ENCODE measurements at places on chromosomes 1 and 21.

DNA sequence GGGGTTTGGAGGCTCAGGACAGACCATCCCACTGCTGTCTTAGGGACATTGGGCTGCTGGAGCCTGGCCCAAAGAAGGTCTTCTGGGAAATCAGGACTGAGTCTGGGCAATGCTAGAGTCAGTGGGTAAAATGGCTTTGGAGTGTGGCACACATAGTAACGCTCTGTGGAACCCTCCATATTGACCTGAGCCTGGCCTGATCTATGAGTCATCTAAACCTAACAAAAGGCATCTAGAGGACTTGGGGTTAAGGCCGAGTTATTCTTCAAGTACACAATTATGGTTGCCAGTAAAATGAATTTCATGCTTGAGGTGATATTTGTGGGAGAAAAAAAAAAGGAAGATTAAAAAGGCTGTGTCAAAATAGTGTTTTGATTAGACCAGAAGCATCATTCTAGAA is 77.7 kb downstream of the ST6GALNAC5 start:
- DNase-seq, result no peak

DNA sequence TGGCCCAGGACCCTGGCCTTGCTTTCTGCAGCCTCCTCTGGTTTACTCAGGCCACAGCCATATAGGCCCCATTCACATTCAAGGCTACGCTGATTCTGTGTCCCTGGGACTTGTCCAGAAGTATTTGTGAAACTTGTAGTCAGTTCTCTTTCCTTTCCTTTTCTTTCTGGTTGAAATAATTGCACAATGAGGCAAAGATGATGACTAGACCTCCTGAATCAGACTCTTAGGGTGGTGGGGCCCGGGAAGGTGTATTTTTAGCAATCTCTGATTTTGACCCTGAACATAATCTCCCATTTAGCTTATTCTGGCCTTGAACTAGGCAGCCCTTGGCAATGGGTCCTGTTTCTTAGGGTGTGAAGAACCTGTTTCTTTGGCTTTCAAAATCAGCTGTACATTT is 39.9 kb downstream of the STUM start:
- no peak for DNase-seq

DNA sequence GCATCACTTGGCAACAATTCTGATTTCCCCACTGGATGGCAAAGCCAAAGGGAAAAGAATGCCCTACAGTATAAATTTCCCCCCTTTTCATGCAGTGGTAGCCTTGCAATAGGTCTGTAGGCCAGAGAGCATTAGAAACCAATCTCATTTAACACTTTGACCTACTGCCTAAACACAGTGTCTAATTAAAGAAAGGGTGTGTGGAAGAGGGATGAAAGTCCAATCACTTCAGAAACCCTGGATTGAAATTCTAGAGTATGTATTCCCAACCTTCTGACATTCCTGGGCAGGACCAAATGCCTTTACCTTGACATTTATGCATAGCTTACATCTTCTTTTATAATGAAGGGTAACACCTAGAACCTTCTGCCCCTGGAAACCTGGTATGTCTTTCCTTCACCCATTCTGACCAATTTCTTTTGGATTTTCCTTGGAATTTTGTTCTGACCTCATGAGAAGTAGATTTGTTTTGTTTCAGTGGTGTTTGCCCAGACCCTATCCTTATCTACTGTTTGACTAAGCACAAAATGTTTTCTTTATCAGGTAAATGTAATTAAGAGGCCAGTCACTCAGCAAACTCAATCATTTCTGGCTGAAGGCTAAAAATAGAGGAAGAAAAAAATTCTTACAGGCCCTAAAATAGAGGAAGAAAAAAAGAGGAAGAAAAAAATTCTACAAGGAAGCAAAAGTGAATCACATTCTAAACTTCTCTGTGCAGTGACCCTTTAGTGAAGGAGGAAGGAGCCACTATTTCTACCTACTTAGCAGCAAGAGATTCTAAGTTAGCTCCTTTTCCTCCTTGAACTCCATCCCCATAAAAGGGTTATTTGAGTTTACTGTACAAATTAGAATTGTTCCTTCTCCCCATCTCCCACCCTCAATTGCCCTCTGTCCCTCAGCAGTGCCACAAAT is 129.5 kb upstream of the DSCAM start:
- DNase-seq, result no peak

DNA sequence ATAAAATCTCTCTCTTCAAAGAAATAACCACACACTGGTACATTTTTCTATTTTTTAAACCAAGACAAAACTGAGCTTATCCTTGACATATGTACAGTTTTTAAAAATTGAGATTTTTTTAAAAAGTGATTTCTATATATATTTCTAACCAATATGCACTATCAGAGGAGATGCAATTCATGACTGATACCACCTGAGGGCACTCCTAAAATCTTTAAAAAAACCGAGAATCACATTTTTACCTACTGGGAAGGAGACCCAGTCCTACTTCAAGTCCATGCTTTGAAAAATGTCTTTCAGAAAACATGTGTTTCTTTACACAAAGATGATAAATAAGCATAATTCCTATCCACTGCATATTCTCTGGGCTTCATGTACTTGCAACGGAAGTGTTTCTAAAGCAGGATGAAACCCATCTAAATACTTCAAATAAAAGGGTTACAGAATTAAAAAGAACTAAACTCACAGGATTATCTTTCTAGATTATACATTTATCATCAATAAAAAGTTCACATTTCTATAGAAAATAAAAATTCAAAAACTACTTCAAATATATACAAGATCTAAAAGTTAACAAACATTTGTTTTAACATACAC is 98.6 kb downstream of the ENAH start:
- DNase-seq, result peak; percentile 30

- no peak for DNase-seq
These were observed 19.8 kb upstream of the TAS1R2 start for GRCh38 chr1:18879215-18879790.

GRCh38 chr1:115761601-115762302 is 6.8 kb downstream of the CASQ2 start:
- no peak for DNase-seq

DNA sequence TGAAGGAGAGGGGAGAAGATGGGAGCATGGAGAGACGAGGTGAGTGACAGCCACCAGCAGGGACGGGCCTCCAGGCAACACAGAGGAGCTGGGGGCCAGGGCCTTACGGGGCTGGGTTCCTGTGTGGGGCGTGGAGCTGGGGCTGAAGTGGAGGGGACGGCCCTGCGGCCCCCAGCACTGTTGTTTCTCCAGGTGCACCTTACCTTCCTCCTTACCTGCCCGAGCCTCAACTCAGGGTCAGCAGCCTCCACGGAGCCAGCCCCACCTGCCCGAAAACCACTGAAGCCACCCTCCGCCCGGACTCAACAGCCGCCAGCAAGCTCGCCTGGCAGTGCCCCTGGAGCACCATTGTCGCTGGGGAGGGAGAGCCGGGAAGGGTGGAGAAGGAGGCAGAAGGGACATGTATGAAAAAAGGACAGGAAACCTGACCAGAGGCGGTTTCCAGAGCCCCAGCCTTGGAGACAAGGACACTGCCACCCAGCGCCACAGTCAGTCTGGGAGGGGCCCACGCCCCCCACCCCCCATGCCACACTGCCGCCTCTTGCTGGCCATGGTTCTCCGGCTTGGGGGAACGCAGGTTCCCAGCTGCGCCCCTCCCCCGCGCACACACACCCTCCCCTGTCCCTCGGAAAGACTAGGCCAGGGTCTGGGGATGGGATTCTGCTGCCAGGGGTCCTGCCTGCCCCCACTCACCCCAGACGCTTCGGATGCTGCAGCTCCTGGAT is 10.6 kb downstream of the PLA2G2F start:
- DNase-seq, result no peak

DNA sequence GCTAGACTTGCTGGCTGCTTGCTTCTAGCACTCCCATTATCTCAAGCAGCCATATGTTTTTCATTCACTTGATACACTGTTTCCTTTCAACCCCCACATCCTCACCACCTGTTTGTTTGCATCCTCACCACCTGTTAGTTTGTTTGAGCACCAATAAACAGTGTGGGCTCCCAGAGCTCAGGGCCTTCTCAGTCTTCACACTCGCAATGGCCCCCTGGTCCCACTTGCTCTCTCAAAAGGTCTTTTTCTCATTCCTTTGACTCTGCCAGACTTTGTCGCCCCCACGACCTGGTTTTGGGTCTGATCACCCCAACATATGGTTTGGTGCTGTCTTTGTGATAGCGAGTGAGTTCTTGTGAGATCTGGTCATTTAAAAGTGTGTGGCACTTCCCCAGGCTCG is 6.2 kb upstream of the PADI4 start:
- no peak for DNase-seq

- no peak for DNase-seq
These were observed 771 bp downstream of the ABCD3 start for GRCh38 chr1:94418664-94419655.

DNA sequence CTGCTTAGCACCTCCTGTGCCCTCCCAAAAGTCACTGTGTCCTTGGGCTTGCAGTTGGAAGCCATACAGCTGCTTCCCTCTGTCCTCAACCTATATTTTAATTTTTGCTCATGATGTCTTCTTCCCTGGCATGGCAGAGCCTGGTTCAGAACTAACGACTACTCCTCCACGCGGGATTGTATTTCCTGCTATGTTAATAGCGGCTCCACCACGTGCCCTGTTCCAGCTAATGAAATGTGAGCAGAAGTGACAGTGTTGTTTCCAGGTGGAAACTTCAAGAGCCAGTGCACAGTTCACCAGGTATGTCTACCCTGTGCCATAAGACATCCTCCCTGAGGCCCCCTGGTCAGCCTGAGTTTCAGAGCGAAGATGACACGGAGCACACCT is 52.1 kb downstream of the DHRS3 start:
- DNase-seq, result no peak

GRCh38 chr1:6703016-6703415 is 1.4 kb upstream of the DNAJC11 start:
- no peak for DNase-seq

- DNase-seq, result peak; percentile 44
These were observed 2.5 kb upstream of the MEF2D start for GRCh38 chr1:156502894-156503697.

DNA sequence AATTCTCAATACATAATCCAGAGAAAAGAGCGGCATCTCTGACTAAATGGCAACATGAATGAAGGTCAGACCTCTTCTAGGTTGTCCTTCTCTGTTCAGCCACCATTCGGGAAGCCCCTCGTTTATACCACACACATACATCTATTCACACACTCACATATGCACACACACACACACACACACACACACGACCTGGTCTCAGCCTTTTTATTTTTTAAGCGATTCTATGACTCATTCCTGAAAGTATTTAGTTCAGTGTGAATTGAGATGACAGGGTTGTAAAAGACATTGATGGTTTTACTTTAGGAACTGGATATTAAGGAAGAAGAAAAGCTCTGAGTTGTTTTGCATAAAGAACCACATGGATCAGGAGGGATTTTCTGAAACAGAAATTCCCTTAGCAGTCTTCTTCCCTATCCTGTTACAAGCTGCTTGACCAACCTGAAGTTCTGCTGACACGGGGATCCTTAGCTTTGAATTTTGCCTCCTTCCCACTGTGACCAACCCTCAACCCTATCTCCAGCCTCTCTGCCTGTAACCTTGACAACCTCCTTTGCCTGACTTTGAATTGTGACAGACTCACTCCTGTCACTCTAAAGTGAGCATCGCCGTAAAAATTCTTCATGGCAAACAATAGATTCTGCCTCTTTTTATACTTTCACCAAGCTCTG is 383.1 kb upstream of the ESRRG start:
- DNase-seq, result no peak

DNA sequence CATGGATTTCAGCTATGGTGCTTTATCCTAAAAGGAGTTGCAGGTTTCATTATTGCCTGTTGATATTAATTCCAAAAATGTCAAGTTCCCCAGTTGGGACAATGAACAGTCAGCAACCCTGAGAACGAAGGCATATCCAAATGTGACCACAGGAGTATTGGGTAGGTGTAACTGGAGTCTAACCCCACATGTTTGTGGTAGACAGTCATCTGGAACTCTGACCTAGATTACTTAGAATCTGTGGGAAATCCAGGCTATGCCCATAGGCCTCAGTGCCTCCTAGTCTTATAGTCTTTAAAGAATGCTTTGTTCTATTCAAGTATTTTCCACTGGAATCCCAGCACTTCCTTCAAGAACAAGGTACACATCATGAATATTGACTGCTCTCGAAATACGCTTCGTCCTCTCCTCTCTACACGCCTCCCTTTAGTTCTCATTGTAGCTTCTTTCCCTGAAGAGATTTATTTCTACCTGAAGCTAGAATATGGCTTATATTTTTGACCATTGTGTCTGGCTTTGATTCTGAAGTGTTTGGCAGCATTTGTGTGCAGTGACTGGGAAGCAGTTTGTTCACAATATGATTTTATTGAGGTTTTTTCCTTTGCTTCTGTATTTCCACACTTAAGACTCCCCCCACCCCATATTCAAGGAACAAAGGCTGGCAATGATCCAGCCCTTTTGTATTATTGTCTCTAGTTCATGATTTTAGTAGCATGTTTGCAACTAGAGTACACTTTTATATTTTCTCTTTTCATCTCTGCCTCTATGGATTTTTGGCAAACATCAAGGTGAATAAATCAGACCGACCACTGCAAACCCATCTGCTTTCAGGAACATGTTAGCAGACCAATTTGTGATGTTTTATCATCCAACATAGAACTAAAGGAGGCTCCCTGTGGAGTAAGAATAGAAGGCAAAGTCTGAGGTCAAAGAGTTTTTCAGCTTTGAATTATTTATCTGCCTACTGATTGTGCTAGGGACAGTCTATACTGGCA is 178.6 kb downstream of the GPR52 start:
- no peak for DNase-seq

DNA sequence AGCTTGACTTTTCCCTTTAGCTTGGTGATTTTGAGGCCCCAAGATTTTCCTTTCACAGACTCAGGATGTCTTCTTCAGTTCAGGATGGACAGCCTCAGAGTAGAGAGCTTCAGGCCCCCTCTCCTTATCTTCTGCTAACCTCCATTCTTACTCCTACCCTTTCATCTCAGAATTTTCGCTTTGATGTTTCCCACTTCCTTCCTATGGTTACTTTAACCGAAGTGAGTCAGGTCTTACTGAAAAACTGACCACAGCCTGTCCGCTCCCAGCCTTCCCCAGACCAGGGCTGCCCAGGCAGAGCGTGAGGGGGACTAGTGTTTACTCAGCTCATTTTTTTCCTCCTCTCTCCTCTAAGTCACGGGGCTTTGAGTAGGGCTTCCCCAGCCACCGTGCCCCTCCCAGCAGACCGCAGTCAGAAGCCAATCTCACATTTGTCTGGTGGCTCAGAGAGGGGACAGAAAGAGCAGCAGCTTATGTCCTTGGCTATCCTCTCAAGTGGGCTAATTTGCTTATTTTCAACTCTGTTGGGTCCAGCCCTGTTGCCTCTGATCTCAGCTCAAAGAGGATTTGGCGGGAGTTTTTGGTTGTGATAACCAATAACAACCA is 4.2 kb upstream of the IL19 start:
- peak; percentile 73 for DNase-seq

GRCh38 chr1:26127235-26128163 is 15.9 kb downstream of the PDIK1L start:
- no peak for DNase-seq

DNA sequence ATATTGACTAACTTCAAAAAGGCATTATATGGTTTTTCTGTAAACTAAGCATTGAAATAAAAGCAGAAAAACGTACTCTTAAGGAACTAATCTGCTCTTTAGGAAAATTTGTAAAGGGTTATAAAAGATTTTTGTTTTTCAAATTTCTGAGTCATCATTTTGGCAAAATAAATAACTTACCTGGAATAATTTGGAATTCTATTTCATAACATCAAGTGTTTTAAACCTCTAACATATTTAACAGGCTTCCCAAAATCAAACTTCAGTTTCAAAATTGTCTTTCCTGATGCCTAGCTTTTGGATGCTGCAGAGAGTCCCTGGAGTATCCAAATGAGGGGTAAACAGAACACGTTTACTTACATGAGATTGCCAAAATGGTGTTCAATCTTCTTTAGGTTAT is 108.5 kb downstream of the COP1 start:
- no peak for DNase-seq

- DNase-seq, result no peak
These were observed 3.3 kb upstream of the RPS6KA1 start for GRCh38 chr1:26526287-26526686.
